GM20000 (cell line): ENCODE measurements at places on chromosomes 6 and 20.

- DNase-seq, result no peak
These were observed 24.2 kb downstream of the PRPH2 start for GRCh38 chr6:42698217-42698616.

- no peak for DNase-seq
These were observed 20.2 kb upstream of the MDGA1 start for GRCh38 chr6:37717836-37718251.

DNA sequence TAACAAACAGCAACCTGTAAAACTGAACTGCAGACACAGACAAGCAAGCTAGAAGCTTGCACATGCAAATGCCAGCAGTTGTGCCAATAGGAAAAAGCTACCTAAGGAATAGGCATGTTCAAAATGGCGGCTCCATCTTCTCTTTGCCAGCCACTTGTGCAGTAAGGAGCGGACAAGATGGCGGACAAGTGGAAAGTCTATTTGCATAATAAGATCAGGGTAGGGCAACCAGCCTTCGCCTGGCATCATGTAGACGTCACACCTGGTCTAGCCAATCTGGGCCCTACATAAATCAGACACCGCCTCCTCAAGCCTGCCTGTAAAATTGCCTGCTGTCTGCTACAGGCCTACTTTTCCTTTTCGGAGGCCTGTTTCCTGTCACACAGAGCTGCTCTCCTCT, 18.0 kb downstream of the C6orf52 start:
- DNase-seq, result no peak

GRCh38 chr6:21037453-21037852, 503.2 kb downstream of the CDKAL1 start:
- DNase-seq, result no peak

- no peak for DNase-seq
These were observed 48.6 kb downstream of the FIG4 start for GRCh38 chr6:109739686-109740085.

- peak; percentile 29 for DNase-seq
These were observed 194.3 kb upstream of the MARCKS start for GRCh38 chr6:113662688-113663333.

- no peak for DNase-seq
These were observed 21.2 kb upstream of the DACT2 start for GRCh38 chr6:168340819-168341218.

DNA sequence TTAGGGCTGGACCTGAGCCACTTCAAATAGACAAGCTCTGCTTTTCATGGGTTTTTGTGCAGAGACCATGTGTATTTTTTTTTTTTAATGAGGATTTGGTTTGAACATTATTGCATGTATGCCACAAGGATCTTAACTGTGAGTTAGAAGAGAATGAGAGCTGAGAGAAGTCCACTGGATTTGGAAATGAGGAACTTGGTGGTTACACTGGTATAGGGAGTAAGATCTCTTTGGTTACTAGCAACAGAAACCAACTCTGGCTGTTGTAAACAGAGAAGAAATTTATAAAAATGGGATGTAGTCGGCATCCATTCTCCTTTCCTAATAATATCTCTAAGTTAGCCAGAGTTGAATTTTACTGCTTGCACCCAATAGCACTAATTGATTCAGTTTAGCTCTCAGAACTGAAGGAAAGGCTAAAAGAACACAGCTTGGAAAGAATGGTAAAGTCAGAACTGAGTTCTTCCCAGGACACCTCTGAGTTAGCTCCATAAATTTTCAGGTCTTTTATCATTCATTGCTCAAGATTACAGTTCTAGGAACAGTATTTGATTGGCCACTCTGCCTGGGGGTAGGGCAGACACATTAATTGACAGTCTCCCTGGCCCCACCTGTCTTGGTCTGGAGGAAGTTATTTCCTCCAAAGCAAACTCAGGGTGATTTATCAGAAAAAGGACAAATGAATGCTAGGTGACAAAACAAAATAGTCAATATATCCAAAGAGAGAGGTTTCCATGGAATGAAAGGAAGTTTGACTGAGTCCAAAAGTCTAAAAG, 3.9 kb upstream of the WFDC2 start:
- DNase-seq, result no peak

DNA sequence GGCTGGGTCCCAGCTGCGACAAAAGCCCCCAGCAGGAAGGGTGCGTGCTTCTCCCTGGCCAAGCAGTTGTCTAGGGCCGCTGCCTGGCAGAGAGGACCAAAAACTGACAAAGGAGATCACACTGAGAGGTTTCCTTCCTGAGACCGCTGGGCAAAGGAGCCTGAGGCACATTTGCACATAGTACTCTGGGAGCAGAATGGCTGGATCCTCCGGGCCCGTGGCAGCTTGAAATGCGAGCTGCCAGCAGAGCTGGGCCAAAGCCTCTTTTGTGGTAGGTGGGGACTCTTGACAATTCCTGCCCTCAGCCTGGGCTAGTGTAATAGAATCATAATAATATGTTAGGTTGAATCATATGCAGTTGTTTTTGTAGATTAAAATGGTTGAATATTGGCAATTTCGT, 33.1 kb upstream of the RNF8 start:
- DNase-seq, result no peak

DNA sequence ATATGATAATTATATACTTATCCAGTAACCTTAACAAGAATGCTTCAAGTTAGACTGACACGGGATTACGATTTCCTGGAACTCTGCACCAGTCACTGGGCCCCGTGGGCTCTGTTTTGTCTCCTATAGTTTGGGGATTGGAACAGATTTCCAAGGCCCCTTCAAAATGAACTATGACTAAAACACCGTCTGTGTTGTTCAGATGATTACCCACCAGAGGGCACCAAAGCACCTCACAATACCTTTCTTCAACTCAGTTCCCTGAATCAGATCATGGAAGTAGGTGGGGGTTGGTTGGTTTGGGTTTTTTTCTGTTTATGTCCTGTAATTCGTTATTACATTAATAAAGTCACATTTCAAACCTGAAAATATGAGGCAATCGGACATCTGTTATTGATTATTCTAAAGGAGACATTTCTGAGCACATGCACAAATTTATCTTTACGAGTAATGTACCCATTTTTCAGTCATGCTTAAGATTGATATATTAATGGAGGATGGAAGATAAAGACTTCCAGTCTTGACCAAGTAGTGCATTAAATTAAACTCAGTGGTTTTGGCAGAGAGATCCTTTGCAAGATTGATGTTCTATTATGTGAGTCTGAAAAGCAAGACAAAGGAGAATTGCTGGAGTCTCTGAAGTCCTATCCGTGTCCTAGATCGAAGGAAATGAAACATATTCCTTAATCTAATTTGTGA, 112.0 kb upstream of the COL21A1 start:
- DNase-seq, result peak; percentile 65

DNA sequence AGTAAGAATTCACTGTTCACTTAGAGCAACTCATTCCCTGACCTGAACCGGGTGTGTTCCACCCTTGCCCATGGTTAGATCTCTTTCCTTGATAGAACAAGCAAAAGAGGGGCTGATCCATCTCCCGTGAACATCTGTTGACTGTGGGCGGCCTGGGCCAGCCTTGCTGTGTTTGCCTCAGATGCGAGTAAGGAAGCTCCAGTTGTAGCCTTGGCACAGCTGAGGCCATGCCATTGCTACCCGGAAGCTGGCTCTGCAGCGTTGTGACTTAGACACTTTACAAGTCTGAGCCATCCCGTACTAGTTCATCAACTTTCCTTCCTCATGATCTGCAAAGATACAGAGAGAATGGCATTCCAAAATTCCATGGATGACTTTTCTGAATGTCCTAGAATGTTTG, 139.0 kb downstream of the MAP3K4 start:
- no peak for DNase-seq

DNA sequence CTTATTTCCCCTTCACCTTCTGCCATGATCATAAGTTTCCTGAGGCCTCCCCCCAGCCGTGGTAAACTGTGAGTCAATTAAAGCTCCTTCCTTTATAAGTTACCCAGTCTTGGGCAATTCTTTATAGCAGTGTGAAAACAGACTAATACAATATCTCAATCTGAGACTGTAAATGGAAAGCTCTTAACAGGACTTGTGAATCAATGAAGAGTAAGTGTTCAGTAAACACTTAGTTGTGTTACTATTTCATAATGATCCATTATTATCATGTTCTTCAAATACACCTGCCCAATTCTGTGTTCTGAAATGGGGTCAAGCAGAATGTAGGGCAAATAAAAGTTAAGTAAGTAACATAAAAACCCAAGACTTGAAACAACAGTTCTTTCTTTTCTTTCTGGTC, 266.2 kb downstream of the TENT5A start:
- DNase-seq, result no peak

GRCh38 chr6:125804264-125804663, 13.5 kb downstream of the NCOA7 start:
- DNase-seq, result no peak

DNA sequence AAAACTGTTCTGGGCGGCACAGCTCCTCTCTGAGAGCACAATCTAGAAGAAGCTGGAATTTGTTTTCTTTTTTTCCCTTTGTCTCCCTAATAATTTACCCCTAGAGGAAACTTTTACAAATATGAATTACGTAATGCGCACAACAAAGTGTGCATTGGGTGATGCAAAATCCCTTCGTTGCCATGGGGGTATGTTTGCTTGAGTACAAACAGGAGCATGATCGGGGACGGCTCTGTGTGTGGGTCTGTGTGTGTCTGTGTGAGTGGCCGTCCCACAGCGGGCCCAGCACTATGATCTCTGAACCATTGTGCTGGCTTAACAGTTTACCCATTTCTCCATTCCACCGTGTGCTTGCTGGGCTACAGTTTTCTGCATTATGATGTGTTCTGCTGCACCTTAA, 278.2 kb downstream of the CDC5L start:
- no peak for DNase-seq

GRCh38 chr6:83190626-83191025, 2.4 kb downstream of the PGM3 start:
- no peak for DNase-seq

GRCh38 chr6:137241481-137242038, 22.4 kb upstream of the IFNGR1 start:
- no peak for DNase-seq

- DNase-seq, result peak; percentile 8
These were observed 34.9 kb upstream of the HEY2 start for GRCh38 chr6:125714441-125715090.

DNA sequence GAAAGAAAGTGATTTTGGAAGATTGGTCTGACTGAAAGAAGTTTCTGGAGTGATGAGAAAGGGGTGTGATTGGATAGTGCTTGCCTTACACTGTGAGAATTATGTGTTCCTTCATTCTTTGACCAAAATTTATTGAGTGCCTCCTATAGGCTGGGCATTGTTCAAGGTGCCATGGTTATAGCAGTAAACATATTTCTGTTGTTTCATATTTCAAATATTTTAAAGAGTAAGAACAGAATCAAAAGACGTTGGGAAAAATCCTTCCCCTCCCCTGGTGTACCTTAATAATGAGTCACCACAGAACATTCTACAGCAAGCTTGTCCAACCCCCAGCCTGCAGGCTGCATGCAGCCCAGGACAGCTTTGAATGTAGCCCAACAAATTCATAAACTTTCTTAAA, 78.6 kb downstream of the GCLC start:
- no peak for DNase-seq

DNA sequence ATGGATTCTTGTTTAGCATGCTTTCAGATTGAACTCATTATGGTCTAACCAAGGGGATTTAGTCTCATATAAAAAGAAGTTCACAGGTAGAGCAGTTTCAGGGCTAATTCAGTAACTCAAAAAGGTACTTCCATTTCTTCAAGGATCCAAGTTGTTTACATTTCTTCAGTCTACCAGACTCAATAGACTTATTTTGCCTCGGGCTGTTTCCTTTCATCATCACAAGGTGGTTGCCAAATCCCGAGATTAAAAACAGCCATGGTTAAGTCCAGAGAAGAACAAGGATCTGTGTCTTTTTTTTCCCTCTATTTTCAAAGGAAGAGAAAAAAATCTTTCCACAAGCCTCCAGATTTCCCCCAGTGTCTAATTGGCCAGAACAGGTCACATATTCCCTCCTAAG, 69.8 kb upstream of the SNX9 start:
- no peak for DNase-seq
